Fibroblast of skin of scalp (primary cell): ENCODE measurements at places on chromosomes 7 and 10.

DNA sequence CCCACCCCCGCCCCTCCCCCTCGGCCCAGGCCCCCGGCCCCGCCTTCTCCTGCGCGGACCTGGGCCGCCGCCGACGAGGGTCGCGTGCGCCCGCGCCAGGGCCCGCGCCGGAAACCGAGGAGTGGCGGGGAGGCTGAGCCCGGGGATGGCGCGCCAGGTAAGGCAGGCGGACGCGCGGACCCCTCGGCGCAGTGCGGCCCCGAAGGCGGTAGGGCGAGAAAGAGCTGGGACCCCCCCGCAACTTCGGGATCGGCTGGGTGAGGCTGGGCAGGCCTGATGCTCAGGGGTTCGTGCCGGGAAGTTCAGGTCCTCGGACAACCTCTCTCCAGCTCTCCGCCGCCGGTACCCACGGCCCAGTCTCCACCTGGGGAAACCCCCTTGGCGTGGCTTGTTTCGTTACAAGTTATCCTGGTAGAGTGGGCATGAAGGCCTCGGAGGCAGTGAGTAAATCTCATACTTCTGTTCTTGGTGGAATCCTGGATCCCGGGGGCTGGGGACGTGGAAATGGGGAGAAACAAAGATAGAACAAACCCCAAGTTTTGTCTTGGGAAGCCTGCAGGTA is 58.4 kb downstream of the ZNF467 start:
- DNase-seq = no peak

- DNase-seq = peak; percentile 97
Measured at GRCh38 chr7:151687523-151688235, 168.0 kb upstream of the RHEB start.

DNA sequence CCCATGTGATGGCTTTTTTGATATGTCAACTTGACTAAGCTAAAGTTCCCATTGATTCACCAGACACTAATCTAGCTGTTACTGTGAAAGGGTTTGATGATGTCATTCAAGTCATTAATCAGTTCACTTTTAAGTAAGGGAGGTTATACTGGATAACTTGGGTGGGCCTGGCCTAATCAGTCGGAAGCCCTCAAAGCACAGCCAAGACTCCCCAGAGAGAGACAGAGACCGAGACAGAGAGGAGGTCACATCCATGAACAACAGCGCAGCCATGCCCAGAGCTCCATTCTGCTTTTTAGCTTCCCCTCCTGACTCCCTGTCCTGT is 103.4 kb downstream of the TRIL start:
- DNase-seq = no peak

DNA sequence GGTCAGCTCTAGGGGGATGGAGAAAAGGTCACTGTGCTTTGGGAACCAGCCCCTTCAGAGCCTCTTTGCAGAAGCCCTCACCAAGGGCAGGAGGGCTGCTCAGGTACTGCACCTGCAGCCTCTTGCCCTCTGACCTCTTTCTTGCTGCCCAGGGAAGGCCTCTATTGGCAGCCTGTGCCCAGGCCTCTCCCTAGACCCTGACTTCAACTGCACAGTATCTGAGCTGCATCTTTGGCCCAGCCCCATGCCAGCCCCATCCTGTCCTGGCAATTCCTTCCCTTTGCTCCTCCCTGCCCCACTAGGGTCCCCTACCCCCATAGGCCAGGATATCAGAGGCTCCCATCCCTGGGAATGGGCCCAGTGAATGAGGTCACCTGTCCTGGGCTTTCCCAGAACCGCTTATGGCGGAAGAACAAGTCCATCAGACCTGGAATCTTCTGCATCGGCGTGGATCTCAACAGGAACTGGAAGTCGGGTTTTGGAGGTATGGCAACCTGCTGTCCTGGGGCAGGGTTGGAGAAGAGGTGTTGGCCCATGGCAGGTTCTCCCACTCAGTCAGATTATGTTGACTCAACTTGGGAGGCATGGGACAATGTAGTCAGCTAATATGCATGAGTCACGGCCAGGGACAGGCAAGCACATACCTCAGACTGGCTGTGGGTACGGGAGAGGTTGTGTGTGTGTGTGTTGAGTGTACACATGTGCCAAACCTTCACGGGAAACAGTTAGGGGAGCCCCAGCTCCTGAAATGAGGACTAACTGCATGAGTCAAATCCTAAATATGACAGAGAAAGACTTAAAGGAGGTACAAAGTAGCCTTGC is 17.1 kb upstream of the CPA1 start:
- peak; percentile 96 for DNase-seq

DNA sequence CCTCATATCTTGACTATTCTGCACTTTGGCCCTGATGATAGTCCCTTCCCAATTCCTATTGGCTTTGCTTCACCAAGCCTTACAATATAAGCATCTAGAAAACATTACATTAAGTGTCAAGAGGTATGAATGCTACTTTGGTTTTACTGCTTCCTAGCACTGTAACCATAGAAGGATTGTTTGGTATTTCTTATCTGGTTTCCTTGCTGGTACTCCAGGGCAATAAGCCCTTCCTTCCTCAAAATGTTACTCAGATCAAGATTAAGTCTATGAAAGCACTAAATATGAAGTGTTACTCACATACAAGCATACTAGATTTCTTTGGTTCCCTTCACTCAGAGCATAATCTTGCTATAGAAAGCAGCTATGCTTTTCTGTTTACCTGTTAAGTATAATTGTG is 492.5 kb downstream of the ETV1 start:
- DNase-seq = no peak

DNA sequence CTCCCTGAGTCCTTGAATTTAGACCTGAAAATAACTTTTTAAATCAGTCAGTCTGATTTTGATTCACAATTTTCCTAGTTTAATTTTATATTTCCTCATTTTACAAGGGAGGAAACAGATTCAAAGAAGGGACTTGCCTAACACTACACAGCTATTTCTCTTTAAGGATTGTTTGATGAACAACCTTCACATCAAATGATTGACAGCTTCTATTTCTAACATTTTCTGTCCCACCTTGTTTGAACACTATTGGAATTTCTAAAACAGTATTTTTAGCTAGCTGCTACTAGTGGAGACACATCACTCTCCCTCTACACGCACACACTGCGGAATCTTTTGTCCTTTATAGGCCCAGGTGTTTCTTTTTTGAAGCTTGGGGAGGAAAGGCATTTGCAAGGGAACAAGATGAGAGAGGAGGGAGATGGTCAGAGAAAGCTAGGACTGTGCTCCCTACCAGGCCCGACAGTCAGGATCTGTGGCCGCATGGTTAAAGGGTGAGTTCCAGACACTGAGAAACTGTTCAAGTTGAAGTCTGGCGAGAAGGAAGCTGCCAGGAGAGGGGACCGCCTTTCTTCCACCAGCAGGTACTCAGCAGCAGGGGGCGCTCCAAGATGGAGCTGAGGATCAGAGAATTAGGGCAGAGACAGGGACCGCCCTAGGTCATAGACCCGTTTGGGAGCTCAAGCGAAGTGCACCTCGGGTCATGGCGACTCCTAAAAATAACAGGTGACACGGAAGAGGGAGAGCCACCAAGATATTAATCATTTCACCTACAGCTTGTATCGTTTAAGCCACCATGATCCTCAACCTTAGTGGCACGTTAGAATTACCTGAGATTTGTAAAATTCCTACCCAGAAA is 49.7 kb downstream of the DNAJC12 start:
- no peak for DNase-seq

- DNase-seq = no peak
Measured at GRCh38 chr7:81770728-81771223, 929 bp upstream of the HGF start.

DNA sequence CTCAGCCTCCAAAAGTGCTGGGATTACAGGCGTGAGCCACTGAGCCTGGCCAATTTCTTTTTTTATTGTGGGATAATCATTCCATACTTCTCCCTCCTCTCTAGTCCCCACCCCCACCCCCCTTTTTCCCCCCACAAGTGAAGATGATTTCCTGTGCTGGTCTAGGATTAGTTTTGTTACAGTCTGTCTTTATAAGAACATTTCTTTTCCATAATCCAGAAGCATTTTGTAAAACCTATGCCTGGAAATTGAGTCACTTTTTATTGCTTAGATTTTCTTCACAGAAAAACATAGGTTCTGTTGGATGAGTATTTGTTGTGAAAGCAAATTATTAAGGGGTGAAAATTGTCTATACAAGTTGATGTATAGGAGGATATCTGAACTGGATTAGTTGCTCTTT is 98.9 kb downstream of the KAT6B start:
- DNase-seq = no peak

DNA sequence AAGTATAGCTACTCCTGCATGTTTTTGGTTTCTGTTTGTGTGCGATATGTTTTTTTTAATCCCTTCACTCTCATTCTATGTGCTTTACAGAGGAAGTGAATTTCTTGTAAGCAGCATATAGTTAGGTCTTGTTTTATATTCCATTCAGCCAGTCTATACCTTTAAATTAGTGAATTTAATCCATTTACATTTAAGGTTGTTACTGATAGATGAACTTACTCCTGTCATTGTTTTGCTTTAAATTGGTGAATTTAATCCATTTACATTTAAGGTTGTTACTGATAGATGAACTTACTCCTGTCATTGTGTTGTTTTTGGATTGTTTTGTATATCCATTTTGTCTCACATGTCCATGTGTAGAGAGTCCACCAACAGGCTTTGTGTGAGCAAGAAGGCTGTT is 11.1 kb downstream of the GIMAP8 start:
- DNase-seq = no peak

DNA sequence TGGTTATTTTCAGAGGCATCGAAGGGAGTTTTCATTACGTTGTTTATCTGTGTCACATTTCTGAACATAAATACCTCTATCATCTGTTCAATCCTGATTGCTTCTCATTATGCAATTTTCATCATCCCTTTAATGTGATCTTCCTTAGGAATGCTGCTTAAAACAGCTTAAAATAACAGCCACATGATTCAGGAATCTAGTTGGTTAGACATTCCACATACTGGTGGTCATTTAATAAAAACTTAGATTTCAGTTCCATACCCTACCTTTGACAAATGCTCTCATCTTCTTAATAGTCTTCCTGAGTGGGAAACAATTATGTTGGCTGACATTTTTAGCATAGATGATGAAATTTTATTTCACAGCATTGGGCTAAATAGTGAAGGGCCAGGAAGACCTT is 191.3 kb upstream of the CDCA7L start:
- peak; percentile 65 for DNase-seq
